ENCODE measurements at places on chromosomes 16 and 17. TPM values are rescaled to one million over a fixed set of nuclear protein-coding genes. Genes with fewer than 3 reads are reported as not detected.

GRCh38 chr17:7833011-7833794 is 814 bp upstream of the KDM6B start:
- DNase-seq: no peak

- no peak for DNase-seq
Measured at GRCh38 chr17:19549746-19550623, 16.3 kb downstream of the SLC47A1 start.

DNA sequence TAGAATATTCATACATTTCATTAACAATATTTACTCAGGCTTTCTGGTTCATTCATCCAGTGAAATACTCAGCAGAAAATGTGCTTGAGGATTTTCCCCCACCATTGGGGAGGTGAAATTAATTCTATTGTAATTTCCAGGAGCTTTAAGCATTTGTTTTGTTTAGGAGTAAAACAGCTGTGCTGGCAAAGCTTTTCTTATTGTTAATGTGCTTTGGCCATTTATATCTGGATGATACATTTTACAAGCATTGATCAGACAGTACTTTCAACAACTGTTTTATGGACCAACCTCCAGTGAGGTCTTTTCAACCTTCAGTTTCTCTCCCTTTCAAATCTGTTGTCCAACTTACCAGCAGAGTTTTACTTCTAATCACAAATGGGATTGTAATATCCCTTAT is 672.4 kb downstream of the CDH11 start:
- no peak for DNase-seq

The TEKT3 gene
- not detected for total RNA-seq

The FOXN1 gene
- total RNA-seq: not detected

Measured in body of pancreas (tissue), 4 donors.